NCI-H2107 (cell line): ENCODE measurements at places on chromosomes 11 and 22.

- DNase-seq, result peak; percentile 41
Observed at GRCh38 chr11:116166573-116167465, 606.0 kb downstream of the BUD13 start.

- DNase-seq, result no peak
Observed at GRCh38 chr11:61717286-61718033, 35.0 kb upstream of the MYRF start.

- DNase-seq, result no peak
Observed at GRCh38 chr11:96168623-96169022, 174.4 kb downstream of the MAML2 start.

DNA sequence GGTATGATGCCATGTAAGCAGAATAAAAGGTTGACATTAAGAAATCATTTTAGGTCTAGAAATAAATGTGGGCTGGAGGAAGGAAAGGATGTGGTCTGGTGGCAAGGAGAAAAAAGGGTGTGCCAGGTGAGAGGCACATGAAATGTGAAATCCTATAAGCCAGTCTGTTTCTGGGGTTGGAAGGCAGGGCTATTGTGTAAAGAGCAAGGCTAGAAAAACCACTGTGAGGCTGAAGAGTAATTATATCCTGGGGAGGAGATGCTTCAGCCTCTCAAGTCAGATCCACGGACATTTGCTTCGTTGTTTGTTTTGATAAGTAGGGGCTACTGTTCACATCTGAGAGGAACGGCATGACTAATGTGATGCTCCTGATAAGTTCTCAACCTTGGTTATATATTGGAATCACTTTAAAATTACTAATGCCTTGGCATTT lies 77.5 kb upstream of the CTSC start:
- DNase-seq, result no peak

DNA sequence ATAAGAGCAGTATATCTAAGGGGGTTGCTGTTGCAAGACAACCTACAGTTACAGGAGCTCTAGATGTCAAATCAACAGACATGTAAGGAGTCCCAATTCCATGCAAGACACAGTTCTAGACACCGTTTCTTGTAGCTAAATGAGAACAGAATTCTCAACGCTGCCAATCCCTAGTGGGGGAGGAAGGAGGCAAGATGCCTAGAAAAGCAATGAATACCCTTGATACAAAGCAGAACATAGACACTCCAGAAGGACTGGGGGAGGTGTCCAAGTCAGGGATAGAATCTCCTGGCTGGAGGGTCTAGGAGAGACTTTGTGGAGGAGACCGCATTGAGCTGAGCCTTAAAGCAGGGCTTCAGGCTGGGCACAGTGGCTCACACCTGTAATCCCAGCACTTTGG lies 280.2 kb downstream of the BUD13 start:
- no peak for DNase-seq

- no peak for DNase-seq
Observed at GRCh38 chr11:110955776-110956175, 243.5 kb upstream of the ARHGAP20 start.

DNA sequence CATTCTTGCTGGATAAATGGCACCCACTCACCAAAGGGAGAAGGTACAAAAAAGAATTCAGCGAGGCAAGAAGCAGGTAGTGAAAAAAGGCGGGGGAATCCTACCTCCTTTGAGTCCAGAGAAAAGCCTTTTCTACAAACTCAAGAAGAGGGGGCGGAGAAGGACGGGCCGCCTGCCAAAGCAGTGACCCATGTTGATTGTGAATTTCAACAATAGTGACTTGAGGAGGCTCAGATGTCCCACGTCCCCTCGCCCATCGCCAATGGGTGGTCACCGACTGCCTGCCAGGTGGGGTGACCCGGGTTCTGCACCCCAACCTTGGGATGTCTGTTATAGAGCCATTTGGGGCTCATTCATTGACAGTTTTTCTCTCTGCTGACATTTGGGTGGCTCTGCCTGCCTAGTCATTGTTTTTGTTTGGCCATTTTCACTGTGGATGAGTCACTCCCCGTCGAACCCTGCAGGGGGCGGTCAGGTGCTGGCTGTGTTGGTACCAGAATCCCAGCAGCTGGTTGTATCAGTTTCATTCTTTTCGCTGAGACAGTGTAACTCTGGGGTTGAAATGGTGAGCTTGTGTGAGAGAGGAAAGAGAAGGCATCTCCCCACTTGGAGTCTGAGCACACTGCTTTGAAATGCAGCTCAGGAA lies 163.4 kb upstream of the NCAM1 start:
- DNase-seq, result peak; percentile 58
